ENCODE measurements at places on chromosomes 3 and 15.

DNA sequence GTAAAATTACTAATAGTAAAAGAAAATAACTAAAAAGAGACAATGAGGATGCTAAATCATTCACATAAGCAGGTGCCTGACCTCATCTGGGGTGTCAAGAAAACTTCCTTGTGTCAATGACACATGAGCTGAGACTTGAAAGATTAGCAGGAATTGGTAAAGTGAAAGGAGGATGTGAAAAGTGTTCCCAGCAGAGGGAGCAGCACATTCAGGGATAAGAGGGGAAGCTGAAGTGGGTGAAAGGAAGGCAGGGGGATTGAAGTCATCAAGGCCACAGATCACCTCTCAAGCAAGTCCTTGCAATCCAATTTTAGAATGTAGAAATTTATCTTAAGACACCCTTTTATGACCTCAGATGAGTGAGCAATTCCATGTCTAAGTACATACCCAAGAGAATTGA lies 60.2 kb upstream of the ACP3 start:
- DNase-seq, result no peak

- peak; percentile 76 for DNase-seq
Observed at GRCh38 chr15:64809649-64810496, 15.6 kb downstream of the PIF1 start.

DNA sequence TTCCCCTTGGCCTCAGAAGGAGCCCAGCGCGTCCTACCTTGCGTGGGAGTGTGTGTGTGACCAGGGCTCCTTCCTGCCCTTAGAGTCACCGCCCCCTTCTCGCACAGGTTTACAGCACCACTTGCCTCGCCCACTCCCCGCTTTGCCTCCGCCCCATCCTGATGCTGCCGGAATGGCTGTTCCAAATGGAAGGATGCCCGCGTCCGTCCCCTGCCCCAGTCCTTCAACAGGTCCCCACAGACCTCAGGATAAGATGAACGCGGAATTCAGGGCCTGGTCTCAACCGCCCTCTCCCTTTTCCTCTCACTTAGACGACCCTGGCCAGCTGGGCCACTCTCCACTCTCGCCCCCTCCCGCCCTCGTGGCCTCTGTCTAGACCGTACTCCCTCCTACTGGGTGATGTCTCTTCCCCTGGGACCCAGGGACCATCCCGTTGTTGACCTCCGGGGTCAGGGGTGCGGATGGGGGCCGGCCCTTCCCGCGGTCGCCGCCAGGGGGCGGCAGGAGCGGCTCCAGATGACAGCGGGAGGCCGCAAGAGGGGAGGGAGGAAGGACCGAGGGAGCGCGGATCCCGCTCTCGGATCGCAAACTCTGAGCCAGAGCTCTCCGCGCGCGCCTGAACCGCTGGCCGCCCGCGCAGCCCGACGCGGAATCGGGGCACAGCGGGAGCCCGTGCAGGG lies at the start of gene THSD4:
Gene THSD4, plus strand, starts transcription at position 585 of the 680 bp plus-strand sequence.
- peak; percentile 56 for DNase-seq

DNA sequence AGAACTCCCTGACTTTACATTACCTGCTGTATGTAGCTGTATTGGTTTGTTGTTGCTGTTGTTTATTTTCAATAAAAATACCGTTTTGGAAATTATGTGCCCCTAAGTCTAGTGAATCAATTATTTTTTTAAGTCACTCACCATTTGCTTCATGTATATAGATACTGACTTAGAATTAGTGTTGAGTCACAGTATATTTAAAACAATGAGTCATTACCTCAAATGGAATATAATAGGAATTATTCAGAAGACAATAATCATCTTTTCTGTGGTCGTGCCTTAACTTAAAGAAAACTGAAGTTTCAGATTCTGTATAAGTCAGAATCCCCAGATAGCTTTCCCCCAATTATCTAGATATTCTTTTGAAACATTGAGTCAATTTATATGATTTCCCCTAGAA lies 21.0 kb upstream of the ALDH1A2 start:
- DNase-seq, result no peak

DNA sequence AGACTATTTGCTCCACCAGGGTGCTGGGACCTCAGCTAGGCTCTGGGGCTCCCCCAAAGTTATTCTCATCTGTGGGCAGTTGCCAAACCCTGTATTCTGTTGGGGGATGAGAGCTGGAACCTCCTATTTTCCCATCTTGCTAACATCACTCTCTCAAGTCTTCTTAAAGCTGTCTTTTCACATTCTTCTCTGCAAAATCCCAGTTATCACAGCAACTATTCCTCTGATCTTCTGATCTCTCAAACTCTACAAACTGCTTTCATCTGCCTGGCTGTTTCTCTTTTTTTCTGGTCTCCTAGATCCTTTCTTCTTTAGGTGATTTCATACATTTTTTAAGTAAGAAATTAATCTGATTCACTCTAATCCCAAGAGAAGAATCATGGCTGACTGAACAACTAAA lies 10.7 kb upstream of the ADAMTSL3 start:
- DNase-seq, result no peak

DNA sequence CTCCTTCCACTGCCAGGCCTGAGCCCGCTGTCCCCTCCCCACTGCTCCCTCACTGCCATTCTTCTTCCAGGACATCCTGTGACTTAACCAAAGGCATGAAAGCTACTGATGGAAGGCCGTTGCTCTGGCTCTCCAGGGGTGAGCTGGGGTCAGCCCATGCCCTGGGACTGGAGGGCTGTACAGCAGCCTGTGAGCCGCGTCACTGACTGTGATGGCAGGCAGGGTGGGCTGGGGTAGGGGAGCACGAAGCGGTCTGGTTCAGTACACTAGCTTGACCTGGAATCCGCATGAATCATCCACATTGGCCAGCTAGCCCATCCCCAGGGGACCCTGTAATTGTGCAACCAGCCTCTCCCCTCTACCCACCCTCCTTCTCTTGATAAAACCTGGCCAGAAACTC lies 30.8 kb downstream of the CORO2B start:
- peak; percentile 45 for DNase-seq

GRCh38 chr3:172559020-172559419 lies 35.8 kb upstream of the TNFSF10 start:
- DNase-seq, result no peak

GRCh38 chr3:50491023-50491422 lies 12.4 kb downstream of the CACNA2D2 start:
- no peak for DNase-seq

DNA sequence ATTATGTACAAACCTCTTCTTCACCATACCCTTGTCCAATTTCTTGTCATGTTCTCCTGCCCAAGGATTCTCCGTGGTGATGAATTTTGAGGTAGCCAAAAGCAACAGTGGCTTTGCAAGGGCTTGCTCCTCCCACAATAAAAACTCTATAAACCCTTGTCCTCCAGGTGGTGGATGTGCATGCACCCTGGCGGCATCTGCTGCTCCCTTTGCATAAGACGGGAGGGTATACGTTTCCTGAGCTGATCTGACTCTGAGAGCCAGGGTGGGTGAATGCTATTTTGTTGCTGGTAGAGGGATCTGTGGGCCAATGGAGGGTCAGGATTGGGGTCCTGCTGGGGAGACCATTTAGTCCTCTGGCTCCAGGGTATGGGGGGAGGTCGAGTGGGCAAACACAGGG lies 5.4 kb downstream of the DNAH1 start:
- no peak for DNase-seq

- no peak for DNase-seq
Observed at GRCh38 chr15:72758182-72758581, 25.4 kb downstream of the ADPGK start.

- no peak for DNase-seq
Observed at GRCh38 chr3:60475096-60475495, 776.2 kb downstream of the FHIT start.

DNA sequence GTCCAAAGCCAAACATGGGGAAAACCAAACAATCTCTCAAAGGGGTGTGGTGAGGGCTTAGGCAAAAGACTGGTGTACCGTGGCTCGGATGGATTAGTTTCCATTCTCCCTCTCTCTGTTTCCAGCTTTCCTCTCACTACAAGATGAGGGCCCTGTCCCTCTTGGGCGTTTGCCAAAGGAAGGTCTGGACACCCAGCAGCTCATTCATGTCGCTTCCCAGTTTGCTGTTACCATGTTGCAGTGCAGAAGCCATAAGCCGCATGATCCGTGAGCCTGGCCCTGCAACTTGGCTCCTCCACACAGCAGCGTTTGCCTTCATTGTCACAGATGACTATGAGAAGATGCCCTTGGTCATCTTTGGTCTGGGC lies 92.2 kb downstream of the APBA2 start:
- DNase-seq, result no peak

GRCh38 chr3:149494759-149495580 lies 20.5 kb downstream of the TM4SF4 start:
- DNase-seq, result no peak

DNA sequence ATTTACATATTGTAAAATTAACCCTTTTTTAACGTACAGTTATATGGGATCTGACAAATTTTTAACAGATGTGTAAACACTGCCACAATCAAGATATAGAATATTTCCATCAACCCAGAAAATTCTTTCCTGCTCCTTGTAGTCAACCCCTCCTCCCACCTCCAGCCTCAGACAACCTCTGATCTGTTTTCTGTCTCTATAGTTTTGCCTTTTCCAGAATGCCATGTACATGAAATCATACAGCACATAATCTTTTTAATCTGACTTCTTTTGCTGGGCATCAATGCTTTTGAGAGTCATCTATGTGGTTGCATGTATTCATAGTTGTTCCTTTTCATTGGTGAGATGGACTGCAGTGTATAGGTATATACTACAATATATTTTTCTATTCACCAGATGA lies 153.0 kb downstream of the SMAD6 start:
- no peak for DNase-seq
